ENCODE measurements at places on chromosomes 2 and 18.

DNA sequence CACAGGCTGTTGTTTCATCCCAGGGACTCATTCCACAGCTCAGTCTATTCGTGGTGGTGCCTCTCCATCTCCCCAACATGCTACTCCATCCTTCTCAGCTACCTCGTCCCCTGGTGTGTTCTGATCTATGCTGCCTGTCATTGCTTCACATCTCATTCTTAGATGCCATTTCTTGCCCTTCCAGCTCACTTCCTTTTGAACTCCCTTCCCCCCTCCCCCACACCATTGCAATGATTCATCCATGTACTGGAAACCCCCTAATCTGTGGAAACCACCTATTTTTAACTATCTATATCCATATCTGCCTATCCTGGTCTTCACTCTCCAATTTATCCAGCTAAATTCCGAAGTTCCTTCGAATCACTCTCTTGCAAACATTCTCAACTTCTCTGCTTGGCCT is 65.7 kb upstream of the PARD3B start:
- DNase-seq: peak; percentile 5

- DNase-seq: no peak
Observed at GRCh38 chr18:79365701-79366100, 30.0 kb upstream of the NFATC1 start.

- DNase-seq: no peak
Observed at GRCh38 chr2:3620834-3621233, 25.9 kb downstream of the COLEC11 start.

- no peak for DNase-seq
Observed at GRCh38 chr2:19356545-19357401, 1.6 kb downstream of the OSR1 start.

DNA sequence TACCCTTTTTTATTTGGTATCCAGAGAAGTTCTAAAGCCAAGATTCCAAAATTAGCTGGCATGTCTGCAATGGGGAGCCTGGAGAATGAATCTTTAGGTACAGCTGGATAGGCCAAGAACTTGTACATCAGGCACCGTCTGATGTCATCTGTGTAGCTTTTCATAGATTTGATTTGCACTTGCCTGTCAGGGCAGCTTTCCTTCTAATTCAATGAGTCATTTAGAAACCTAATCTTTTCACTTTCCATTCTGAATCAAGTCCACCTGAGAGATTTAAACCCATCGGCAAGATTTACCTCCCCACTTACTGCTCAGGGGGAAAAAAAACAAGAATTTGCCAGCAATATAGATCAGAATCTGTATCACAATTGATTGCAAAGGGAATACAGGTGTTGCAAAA is 60.9 kb upstream of the ACAA2 start:
- no peak for DNase-seq

DNA sequence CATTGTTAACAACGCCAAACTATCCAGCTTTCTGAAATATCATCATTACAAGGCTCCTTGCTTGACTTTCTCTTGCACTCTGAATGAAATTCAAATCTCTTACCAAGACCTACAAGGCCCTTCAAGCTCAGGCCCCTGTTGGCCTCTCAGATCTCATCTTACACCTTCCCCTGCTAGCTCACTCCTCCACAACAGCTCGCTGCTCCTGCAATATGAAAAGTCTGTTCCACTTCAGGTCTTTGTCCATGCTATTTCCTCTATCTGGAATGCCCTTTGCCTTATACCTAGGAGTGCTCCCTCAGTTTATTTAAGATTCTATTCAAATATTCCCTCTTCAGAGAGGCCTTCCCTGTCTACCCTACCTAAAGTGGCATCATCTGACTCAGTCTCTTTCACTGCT is 91.7 kb downstream of the SESTD1 start:
- no peak for DNase-seq

GRCh38 chr2:149579972-149580882 is 7.3 kb downstream of the MMADHC start:
- DNase-seq: no peak

All from stimulated activated naive CD8-positive, alpha-beta T cell treated with anti-CD3 and anti-CD28 coated beads, Interleukin-15, Interleukin-2, amounts not matched to agents 100 U/mL and 50 U/mL, for 24 hours (primary cell).